ENCODE measurements at places on chromosomes 12 and 14. TPM values are rescaled to one million over a fixed set of nuclear protein-coding genes. Genes with fewer than 3 reads are reported as not detected.

DNA sequence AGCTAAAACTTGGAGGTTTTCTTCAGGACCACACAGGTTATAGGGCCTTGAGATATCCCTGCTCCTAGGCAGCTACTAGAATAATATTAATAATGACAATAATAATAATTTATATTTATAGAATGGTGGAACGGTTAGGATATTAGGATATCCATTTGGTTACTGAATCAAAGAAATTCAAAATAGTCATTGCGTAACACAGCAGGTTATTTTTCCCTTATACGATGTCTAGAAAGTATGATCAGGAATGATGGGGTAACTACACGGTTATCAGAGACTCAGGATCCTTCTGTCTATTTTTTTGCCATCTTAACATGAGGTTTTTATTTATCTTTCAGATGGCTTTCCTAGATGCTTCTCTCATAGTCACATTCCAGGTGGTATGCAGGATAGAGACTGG, 39.0 kb downstream of the NEUROD4 start:
- no peaks in the 10 kb centered on the region for H3K36me3 ChIP-seq
- no peak overlapping the region for H3K27ac ChIP-seq
- H3K4me3 ChIP-seq: no peak overlapping the region
- no peak for DNase-seq
- no peaks in the 10 kb centered on the region for H3K27me3 ChIP-seq

GRCh38 chr14:69776875-69777453, 10.0 kb downstream of the SRSF5 start:
- H3K36me3 ChIP-seq: no peaks in the 10 kb centered on the region
- H3K27me3 ChIP-seq: no peaks in the 10 kb centered on the region
- no peak overlapping the region for H3K4me3 ChIP-seq
- H3K4me1 ChIP-seq: no peaks in the 10 kb centered on the region

GRCh38 chr14:25007832-25008231, 42.1 kb downstream of the STXBP6 start:
- no peaks in the 10 kb centered on the region for H3K36me3 ChIP-seq
- no peaks in the 10 kb centered on the region for H3K4me1 ChIP-seq
- DNase-seq: no peak

DNA sequence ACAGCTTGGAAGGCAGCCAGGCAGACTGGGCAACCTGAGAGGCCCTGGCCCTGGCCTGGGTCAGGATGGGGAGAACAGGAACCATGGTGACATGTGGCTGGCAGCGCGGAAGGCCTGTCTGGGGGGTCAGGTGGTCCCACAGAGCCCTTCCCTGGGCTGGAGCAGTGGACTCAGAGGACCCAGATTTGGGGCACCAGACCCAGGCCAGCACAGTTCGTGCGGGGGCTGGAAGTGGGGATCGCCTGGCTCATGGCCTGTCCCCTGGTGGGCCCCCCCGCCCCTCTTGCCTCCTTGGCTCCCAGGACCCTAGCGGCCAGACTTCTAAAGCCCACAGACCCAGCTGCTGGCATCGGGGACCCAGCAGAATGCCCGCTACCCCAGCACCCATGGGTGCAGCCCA, 21.4 kb downstream of the MTA1 start:
- H3K27me3 ChIP-seq: no peaks in the 10 kb centered on the region
- H3K4me3 ChIP-seq: no peak overlapping the region
- peaks cover 6% of the 10 kb centered on the region for H3K36me3 ChIP-seq
- no peak overlapping the region for H3K27ac ChIP-seq

- H3K4me3 ChIP-seq: no peak overlapping the region
- H3K27ac ChIP-seq: no peak overlapping the region
- DNase-seq: no peak
Observed at GRCh38 chr12:4786795-4787194, 66.6 kb downstream of the GALNT8 start.

GRCh38 chr12:89470741-89471509, 53.7 kb downstream of the GALNT4 start:
- no peaks in the 10 kb centered on the region for H3K36me3 ChIP-seq
- no peaks in the 10 kb centered on the region for H3K4me1 ChIP-seq
- no peak for DNase-seq
- no peak overlapping the region for H3K27ac ChIP-seq
- no peaks in the 10 kb centered on the region for H3K27me3 ChIP-seq

The LMO3 gene
- 9.9 TPM for total RNA-seq

The CMKLR1 gene
- total RNA-seq: 6.3 TPM

The SPIC gene
- total RNA-seq: not detected
